Brain (organoid and tissue), 16 donors: ENCODE measurements at places on chromosomes 2 and 18.

GRCh38 chr18:52824126-52824525 lies 484.1 kb downstream of the DCC start:
- no peak for DNase-seq

- peak; percentile 60 for DNase-seq
Measured at GRCh38 chr2:43219383-43220228, 6.8 kb downstream of the ZFP36L2 start.

DNA sequence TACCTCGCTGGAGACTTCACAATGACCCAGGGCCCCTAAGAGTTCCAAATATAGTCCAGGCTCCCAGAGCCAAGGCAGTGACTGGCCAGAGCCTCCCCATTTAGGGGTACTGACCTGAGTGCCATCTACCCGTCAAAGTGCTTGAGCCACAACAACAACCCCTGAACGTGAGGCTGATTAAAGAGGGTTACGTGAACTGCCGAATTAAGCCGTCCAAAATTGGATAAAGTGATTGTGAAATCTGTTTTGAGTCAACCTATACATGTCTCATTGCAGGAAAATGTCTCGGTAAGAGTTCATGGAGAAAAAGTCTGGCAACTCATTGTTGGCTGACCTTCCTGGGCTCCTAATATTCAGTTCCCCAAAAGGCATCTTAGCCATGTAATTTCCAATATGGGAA lies 116.3 kb downstream of the TTC32 start:
- no peak for DNase-seq

DNA sequence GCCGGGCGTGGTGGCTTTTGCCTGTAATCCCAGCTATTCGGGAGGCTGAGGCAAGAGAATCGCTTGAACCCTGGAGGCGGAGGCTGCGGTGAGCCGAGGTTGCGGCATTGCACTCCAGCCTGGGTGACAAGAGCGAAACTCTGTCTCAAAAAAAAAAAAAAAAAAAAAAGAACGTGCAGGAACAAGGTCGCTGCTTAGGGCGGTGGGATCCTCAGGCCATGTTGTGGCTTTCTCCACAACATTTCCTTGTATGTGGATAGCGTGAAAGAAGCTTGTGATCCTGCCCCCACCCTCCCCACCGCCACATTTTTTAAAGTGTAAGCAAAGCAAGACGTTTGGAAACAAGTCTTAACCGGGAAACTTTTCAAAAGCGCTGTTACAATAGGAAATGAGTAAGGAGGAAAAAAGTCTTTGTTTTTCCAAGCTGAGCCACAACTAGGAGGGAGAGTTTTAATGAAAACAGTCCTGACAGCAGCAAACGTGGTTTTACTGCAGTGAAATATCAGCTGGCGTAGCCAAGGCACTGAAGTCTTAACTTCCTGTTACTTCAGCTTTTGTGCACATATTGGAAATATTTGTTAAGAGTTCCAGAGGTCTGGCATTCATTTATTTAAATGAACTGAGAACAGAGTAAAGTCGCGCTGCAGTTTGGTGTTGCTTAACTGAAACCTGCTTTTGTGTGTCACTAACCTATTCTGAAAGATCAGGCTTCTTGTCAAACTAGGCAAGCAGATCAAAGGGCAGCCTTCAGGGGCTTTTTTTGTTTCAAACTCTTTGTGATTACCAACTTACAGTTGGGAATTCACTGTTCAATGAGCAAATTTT lies 3.8 kb downstream of the TGIF1 start:
- peak; percentile 26 for DNase-seq

DNA sequence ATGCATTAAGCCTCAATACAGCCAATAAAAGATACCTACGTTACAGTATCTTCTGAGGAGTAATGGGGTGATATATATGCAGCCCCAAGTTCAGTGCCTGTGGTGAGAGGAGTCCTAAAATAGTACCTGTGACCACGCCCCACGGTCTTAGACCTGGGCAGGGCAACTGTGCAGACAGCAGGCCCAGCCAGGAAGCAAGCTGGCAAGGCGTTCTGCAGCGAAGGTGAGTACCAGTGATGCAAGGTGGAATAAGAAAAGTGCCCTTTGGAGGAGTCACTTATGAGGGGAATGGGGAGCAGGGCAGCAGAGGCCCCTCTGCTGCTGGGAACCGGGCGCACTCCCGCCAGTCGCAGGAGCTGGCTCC lies 12.7 kb upstream of the MAP3K2 start:
- DNase-seq = no peak

- DNase-seq = no peak
Measured at GRCh38 chr18:35497027-35497369, 762 bp downstream of the INO80C start.

GRCh38 chr2:144650907-144651306 lies 131.0 kb upstream of the ZEB2 start:
- DNase-seq = peak; percentile 51

GRCh38 chr2:48728840-48729239 lies 26.7 kb downstream of the LHCGR start:
- peak; percentile 78 for DNase-seq

GRCh38 chr2:15760232-15760910 lies 168.7 kb downstream of the DDX1 start:
- DNase-seq = no peak

DNA sequence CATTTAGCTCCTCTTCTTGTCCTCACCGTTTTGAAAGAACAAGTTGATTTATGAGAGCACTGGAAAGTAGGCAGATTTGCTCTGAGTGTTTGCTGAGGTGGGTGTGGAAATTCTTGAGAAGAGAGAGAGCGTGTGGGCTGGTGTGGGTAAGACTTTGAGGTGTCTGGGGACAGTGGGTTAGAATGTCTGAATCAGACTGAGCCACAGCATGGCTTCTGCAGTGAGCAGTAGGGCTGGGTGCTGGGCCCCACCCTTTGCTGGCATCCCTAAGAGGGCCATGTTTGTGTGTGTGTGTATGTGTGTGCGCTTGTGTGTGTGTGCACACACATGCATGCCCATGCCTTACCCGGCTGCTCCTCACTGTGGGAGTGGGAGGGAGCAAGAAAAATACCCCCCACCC lies 63.7 kb downstream of the COPS8 start:
- no peak for DNase-seq

DNA sequence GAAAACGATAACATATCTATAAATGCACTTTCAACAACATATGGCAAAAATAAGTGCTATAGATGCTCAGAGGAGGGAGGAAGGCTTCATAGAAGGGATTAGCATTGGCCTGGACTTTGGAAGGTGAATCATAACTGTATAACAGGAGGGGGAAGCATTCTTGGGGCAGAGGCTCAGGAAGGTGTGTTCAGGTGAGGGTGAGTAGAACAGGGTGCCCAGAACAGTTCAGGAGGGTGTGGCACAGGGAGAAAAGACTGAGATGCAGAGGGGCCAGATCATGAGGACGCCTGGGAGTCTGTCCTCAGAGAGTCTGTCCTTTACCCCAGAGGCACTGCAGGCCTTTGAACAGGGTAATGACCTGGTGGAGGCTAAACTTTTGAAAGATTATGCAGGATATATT lies 29.3 kb upstream of the MEP1B start:
- no peak for DNase-seq

DNA sequence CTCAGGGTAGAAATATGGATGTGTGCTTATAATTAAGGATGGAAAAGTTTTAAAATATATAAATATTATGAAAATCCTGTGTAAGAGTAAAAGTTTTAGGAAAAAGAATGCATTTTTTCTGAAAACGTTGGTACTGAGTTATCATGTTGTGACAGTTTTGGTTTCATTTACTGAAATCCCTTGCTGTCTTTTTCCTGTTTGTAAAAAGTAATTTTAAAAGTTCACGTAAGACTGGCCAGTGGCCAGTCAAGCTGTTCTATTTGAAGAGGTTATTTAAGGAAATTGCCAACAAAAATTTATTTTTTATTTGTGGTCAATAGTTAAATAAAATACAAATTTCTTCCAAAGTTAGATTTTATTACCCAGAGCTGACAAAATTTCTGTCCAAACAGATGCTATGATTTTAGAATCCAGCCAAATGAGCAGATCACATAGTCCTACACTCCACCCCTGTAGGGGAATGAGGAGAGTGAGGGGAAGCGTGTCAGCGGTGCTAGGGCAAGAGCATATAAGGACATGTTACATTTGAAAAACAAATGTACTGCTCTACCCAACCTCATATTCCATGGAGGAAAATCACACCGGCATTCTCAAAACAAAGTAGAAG lies 297.8 kb upstream of the TFPI start:
- no peak for DNase-seq

DNA sequence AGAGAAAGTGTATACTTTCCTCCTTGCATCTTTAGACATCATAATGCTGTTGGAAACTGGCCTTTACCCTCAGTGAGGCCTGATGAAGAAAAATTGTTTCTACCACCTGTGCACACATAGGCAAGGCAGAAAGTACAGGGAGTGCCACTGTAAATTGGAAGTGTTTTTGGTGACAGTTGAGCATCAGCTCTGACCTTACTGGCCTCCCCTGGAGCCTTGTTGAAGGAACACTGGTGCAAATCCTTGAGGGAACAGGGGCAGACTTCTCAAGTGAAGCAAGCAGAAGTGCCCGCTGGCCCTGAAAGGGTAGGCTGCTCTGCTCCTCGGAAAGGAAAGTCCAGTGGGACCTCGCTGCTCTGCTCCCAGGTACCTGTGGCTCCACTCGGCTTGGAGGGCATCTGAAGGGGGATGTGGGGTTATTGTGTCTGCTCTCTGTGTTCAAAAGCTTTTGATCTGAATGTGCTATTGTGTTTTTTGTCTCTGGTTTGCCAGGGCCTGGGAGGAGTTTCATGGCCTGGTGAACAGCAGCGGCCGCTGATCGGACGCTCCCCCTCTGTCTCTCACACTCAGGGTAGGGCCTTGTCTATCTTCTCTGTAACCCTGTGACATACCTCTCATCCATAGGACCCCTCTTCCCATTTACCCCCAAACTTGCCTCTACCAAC lies 23.4 kb downstream of the EIF4E2 start:
- no peak for DNase-seq

GRCh38 chr2:98556344-98557033 lies 51.8 kb downstream of the COA5 start:
- DNase-seq = no peak

DNA sequence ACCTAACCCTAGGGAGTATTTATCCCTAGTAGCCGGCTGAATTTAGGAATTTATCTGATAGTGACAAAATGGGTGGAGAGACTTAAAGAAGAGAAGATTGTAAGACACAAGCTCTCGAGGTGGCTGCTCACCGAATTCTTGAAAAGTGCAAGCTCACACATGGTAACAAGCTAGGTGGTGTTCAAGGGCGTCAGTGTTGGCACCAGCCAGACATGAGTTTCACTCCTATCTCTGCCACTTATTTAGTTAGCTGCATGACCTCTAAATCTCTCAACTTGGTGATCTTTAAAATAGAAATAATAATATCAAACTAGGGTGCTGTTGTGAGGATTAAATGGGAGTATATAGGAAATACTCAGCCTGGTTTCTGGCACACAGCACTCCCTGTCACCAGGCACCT lies 102.6 kb upstream of the APCDD1 start:
- no peak for DNase-seq

DNA sequence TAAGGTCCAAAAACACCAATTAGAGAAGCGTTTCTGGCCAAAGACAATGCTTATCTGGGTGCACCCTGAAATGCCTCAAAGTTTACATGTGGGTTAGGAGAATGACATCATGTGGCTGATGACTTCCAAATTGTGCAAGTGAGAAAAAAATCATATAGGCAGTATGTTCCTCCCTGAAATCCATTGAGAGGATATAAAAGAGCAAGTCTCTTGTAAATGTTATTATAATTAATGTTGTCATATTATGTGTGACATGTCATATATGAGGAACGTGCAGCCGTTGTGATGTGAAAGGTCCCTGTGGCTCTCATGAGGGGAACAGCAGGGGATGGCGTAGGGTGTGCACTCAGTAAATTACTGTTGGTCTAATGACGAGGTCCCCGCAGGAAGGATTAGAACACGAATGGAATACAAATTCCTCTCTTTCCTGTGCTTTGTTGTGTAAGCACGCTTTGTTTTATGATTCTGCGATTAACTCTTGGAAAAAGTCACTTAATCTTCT lies 290.8 kb downstream of the PRKCE start:
- no peak for DNase-seq

DNA sequence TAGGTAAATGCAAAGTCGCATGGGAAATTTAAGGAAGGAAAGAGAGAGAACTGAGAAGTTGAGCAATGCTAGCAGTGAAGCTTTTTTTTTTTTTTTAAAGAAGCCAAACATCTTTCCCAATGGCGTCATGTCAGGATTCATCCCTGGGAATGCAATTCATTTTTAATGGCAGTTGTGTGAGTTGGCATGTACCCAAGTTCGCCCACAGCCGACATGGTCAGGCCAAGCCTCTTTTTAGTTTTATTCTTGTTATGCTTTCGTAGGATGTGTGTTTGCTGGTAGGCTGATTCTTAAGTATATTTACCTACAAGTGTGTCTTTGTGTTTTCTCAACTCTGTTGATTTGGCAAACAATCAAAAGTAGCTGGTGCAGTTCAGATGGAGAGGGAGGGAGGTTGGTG lies 127.6 kb upstream of the ITGA6 start:
- no peak for DNase-seq

DNA sequence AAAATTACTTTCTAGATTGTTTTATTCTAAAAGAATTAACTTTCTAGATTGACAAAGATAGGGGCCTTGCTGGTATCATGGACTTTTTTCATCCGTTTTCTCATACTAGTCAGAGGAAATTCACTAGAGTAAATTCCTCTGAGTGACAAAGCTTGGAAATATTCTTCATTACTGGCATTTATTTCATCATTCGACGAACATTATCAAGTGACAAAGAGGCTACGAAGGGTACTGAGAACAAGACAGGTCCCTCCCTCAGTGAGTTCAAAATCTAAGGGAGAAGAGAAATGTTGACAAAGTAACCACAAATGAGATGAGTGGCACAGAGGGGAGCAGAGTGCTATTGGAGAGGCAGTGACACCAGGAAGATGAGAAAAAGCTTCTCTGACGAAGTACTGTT lies 4.3 kb downstream of the EPG5 start:
- DNase-seq = no peak

DNA sequence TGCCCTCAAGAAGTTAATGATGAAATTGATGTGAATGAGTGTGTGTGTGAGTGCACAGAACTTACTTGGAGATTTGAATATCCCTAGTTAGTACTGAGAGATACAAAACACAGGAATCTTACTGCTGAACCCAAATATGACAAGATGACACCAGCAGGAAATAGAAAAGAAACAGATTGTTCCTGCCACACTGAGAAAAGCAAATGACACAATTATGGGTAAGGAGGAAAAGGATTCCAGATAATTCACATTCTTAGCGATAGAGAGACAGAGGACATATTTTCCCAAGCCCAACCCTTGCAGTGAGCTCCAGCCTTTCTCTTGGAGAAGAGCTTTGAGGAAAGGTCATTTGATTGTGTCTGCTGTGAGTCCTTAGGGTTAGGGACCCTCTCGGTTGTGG lies 105.7 kb upstream of the SMIM21 start:
- peak; percentile 56 for DNase-seq
